ENCODE measurements at places on chromosomes 5 and 9.

- no peak for DNase-seq
Observed at GRCh38 chr5:100856462-100856861, 46.6 kb downstream of the ST8SIA4 start.

- DNase-seq = no peak
Observed at GRCh38 chr5:76303921-76304320, 99.2 kb upstream of the IQGAP2 start.

DNA sequence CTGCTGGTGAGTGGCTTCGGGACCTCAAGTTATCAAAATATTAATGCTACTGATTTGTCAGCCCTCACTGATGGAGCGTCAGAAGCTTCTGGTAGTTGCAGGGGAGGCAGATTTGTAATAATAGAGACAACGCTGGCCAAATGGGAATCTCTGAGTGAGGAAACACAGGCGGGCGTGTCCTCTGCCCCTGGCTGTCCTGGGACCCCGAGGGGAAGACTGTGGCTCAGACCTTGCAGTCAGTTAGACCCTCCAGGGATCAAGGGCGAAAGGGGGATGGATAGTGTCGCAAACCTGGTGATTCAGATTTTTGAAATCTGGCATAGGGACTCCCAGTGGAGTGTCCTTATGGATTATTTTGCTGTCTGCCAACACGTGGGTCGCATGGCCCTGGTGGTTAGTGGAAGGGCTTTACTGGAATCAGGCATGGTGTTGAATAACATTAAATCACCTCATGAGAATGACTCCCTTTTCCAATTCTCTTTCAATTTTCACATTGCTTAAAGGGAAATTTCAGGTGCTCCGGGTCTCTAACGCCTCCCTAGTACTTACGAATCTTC lies 35.1 kb upstream of the NTNG2 start:
- DNase-seq = no peak

DNA sequence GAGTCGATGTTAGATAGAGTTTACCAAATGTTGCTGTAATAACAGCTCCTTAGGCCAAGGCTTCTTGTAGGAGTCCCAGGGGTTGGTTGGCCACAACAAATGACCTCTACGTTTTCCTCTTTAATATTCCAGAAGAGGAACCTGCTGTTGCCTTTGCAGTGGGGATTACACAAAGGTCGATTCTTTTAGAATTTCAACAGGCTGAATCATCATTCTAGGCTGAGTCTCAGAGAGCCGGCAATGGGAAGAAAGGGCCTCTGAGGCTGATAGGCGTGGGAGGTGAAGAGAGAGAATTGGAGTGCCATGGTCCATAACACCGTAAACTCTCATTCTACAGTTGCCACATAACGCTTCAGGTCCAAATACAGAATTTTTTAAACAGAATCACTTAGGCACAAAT lies 405.9 kb upstream of the DAP start:
- no peak for DNase-seq

- no peak for DNase-seq
Observed at GRCh38 chr9:124455820-124456219, 5.6 kb downstream of the ADGRD2 start.

GRCh38 chr5:125198270-125198974 lies 452.0 kb upstream of the ZNF608 start:
- DNase-seq = no peak

DNA sequence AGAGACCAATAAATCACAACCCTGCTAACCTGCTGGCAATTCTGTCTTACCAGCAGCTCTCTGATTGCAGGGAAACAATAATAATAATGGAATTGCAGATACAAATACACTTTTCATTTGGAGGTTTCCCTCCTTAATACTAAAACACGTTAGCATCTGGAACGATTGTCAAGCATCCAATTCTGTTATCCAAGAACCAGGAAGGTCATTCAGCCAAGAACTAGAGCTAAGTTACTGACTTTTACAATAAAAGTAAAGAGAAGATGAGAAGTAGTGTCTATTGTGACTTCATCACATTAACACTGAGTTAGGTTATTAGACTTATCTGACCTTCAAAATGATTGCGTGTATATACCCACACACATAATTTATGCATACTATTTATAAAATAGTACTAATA lies 335.6 kb downstream of the BRINP1 start:
- no peak for DNase-seq

All from activated CD8-positive, alpha-beta memory T cell treated with anti-CD3 and anti-CD28 coated beads for 48 hours (primary cell).